ENCODE measurements at places on chromosomes 2 and 18.
A peak's percentile ranks its signal among the peaks of the same experiment; 100 is the strongest.

- DNase-seq = no peak
These were observed 40.4 kb upstream of the TMEM178A start for GRCh38 chr2:39625193-39625926.

DNA sequence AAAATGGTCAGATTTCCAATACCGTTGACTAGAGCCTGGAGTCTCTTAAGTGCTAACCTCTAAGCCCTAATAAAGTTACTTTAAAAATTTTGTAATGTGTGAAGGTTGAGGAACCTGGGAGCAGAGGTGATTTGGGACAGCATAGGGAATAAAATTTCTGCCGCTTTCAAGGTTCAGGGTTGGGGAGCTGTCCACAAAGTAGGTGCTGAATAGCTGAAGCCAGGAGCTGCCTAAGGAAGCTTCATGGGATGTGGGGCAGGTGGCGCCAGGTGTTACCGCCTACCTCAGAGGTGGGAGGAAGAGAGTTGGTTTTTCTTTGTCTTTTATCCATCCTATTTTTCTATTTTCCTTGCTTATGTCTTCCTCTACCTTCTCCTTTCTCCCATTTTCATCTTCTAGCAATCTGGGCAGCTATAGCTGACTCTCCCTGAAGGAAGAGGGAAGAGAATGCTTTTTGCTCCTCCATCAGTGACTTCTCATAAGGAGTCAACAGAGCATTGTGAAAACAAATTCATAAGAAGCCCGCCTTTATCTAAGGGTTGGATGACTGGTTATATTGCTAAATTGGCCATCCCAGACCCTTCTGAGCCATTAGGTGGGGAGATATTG, 178.7 kb downstream of the CLIP4 start:
- peak; percentile 74 for DNase-seq

GRCh38 chr18:47168913-47169312, 7.3 kb downstream of the IER3IP1 start:
- DNase-seq = no peak

DNA sequence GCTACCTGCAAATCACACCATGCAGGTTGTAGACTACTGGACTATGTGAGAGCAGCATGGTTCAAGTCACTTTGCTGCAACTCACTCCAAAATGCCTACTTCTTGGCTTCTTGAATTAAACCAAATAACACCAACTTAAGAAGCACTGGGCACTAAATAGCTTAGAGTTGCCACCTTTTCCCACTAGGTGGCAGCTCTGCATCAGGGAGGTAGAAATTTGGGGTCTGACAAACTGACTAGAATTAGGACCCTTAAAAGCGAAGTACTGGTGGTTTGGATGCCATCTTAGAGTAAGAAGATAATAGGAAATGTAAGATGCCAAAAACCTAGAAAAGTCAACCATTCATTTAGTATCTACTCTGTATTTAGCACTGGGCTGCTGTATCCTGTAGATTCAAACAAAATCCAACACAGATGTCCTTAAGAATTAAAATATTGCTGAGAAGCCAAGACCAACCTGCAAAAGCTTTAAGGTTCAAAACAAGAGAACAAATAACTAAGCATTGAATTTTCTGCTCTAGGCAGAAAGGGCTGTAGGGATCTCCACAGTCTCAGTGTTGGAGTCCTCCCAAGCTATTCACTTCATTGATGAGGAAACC, 65.5 kb downstream of the CCBE1 start:
- DNase-seq = no peak

GRCh38 chr2:217954469-217954868, 48.3 kb downstream of the TNS1 start:
- DNase-seq = no peak

GRCh38 chr2:75077909-75078308, 119.5 kb downstream of the POLE4 start:
- no peak for DNase-seq

GRCh38 chr2:103520547-103520946, 758.7 kb downstream of the TMEM182 start:
- DNase-seq = no peak

- DNase-seq = no peak
These were observed 9.5 kb upstream of the TMEM87B start for GRCh38 chr2:112045446-112046014.

DNA sequence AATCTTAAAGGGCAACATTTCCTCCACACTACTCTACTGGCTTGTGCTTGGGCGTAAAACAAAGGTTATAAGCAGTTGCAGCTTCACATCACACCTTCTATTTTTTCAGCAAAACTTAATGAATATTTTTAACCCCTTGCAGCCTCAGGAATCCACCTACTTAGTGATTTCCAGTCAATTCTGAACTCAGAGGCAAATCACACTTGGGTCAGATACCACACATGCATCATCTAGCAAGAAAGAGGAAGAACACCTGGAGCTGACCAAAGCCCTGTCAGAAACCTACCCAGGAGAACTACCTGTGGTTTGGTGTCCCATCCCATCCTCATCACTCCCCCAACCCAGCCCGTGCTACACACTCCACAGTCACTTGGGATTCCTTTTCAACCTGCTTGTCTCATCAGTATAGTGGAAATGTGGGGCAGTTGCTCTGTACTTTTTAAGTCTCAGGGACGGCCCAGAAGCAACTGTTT, 25.5 kb downstream of the PIAS2 start:
- no peak for DNase-seq

DNA sequence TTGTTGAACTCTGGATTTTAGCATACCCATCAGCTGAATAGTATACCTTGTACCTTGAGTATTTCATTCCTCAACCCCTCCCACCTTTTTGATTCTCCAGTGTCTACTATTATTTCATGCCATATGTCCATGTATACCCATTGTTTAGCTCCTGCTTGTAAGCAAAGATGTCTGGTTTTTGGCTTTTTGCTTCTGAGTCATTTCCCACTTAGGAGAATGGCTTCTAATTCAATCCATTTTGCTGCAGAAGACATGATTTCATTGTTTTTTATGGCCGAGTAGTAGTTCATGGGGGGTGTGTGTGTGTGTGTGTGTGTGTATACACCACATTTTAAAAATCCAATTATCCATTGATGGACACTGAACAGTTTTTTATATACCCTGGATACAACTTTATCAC, 24.3 kb upstream of the MOCOS start:
- DNase-seq = no peak

DNA sequence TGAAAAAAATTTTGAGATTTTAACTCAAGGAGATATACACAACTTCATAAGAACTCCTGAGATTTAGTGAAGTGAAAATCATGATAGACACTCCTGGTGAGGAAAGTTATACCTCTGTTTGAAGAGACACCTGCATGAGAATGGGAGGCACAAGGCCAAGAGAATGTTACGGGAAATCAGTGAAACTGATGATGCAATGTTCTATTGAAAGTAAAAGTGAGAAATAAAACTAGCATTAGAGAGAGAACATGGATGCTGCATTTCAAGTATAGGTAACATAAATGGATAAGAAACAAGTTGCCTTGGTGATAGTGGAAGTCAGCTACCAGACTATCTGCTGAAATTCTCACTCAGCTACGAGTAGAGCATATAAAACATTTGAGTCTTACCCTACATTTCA, 562.1 kb upstream of the FANCL start:
- DNase-seq = no peak

DNA sequence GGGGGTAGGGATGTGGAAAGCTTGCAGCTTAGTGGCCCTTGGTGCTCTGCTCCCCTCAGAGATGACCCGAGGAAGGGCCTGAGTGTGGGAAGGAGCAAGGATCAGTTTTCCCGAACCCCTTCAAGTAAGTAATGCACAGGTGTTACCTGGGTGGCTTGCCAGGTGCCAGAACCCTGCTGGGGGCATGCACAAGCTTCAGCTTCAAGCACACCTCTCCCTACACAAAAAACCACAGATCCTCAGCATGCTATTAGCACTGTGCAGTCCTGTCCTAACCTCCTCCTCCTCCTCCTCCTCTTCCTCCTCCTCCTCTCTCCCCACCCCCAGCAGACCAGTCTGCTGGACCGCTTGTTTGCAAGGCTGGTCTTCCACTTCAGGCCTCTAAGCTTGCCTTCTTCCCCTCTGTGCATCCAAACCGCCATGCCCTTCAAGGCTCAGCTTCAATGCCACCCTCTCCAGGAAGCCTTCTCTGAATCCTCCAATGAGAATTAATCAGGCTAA, 114.8 kb downstream of the ACAA2 start:
- no peak for DNase-seq

- DNase-seq = no peak
These were observed 368.3 kb downstream of the ZNF521 start for GRCh38 chr18:24983566-24984139.

GRCh38 chr2:190973726-190974628, 40.0 kb downstream of the STAT1 start:
- no peak for DNase-seq

DNA sequence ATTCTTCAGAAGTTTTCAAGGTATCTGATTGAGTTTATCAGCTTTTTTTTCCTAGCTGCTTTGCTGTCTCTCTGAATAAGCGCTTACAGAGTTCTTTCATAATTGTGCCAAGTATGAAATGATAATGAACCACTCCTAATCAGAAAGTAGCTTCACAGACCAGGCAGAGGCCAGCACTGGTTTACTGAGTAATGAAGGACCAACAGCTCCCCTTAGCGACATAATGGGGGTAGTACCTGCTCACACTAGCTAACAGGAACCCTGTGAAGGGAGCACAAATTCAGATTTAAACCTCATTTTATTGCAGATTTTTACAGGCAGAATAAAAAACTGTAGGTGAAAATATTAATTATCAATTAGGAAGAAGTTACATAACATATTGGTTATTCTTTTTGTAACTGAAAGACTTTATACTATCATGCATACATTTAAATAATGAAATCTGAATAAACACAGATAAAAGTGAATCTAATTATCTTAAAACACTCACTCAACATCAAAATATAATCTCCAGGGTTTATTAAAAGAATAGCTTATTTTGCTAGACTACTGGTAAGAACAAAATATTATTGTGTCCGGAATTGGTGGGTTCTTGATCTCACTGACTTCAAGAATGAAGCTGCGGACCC, 53.7 kb upstream of the LRRC30 start:
- no peak for DNase-seq

DNA sequence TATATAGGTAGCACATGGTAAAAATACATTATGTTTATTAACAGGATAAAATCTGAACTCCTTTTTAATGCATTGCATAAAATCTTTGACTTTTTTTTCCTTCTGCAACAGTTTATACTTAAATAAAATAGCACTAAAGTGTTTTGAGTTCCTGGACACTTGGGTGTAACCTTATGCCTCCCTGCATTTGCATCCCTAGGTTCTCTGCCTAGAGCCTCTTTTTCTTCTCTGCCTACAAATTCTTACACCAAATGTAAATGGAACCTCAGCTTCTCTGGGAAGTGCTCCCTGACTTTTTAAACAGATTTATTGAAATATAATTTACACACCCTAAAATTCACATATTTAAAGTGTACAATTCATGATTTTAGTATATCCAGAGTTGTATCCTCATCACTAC, 1017.6 kb downstream of the CNTNAP5 start:
- no peak for DNase-seq

DNA sequence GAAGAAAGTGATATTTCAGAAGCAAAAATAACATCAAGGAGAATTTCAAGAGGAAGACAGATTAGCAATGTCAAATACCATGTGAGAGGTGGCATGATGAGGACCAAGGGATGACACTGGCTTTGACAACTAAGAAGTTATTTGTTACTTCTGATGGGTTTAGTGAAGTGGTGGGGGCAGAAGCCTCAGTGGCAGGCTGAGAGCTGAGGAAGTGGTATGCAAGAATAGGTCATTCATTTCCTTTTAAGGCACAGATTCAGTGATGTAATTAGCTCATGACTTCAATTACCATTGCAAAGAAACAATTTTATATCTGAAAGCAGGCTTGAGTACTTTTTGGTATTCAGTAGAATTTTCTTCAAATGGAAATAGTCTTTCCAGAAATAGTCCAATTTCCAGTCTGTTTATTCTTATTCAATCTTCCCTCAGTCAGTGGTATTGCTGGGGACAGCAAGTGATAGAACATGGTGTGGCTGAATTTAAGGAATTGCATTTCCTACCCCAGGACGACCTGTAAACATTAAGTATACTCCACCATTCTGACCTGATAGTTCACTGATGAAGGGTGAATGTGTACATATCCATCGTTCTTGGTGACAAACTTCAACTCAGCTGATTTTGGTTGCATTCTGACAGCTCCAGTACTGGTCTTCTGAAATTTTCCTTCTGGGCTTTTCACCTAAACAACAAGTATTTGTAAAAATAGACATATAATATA, 28.2 kb downstream of the GEMIN6 start:
- DNase-seq = no peak

- no peak for DNase-seq
These were observed 29.9 kb downstream of the HPCAL1 start for GRCh38 chr2:10332402-10333246.

DNA sequence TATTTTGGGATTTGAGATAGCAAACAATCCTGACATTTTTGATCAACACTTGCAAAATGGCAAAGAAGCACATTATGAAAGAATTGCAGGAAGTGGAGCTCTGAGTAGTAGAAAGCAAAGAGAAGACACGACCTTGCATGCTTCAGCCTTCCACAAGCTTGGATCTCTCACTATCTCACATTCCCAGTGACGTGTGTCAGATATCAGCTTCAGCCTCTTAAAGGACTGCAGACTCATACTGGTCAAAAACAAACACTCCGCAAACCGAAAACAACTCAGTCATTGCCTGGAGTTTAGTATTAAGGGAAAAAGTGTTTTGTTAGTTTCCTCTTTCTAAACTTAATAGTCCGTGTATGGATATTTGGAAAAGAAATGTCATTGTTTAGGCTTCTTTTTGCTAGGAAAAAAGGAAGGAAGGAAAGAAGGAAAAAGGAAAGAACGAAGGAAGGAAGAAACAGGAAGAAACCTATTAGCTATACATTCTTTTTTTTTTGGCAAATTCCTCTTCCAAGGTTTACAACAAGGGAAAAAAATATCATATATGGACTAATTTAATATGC, 32.6 kb upstream of the SLC40A1 start:
- no peak for DNase-seq

DNA sequence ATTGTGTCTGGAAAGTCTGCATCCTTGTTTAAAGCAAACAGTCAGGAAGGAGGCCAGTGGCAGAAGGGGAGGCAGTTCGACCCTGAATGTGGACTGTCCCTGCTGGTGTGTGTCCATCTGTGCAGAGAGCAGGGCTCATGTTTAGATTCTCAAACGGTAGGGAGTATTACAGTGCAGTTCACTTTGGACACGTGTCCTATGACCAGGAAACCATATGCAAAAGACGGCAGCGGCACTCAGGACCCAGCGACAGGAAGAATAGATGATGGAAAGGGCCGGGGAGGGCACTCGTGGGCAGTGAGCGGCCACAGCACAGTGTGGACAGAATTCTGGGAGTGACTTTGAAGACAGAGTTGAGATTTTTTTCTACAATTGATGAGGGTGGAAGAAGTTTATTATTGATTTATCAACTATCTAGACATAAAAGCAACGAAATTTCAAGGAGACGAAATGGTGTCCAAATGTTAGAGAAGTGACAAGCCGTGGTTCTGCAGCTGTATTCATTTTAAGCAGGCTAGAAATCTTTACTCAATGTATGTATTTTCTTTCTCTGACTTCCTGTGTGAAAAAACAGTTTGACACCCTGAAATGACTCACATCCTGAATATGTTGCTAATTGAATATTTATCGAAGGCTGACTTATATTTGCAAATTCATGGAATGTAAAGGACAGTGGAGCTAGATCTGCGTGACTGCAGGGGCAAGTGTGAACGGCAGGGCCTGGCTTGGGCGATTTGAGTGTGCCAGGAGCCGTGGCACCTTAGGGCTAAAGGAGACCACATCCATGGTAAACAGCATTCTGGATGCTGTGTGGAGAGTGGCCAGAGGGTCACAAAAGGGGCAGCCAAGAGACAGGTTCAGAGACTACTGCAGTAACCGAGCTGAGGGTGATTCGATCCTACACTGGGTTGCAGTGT, 214.2 kb downstream of the PTGR3 start:
- no peak for DNase-seq

GRCh38 chr2:188291617-188292347, at the start of gene GULP1:
TSS of gene GULP1 (plus strand) at chr2:188291874. CDS start at chr2:188477703, 185,829 bp downstream.
- peak; percentile 69 for DNase-seq
